ENCODE measurements at places on chromosomes 7 and 10.

DNA sequence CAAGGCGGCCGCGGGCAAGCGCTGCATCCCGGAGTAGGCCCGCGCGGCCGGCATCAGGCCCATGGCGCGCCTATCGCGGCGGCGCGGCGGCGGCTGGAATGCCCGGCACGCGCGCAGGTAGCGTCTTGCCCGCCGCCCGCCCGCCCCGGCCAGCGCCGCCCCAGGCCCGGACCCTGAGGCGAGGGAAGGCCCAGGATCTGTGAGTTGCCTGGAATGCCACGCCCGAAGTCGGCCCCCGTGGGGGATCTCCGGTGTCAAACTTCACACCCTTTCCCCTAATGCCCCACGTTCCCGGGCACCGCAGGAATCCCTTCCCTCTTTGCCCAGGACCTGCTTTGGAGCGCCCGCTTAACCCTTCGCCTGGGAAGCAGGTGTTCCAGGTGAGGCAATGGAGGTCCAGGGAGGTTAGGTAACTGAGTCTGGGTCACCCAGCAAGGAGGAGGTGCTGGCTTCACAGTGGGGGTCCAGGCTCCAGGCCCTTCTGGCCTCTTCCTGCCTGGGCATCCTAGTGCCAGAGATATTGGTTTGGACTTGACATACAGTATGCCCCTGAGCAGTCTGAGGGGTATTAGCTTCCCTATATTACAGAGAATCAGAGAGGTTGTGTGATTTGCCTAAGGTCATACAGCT lies 138.1 kb downstream of the ARHGAP22 start:
- no peaks in the 10 kb centered on the region for H3K36me3 ChIP-seq
- H3K27ac ChIP-seq, result no peak overlapping the region
- DNase-seq, result no peak
- H3K27me3 ChIP-seq, result no peaks in the 10 kb centered on the region
- no peaks in the 10 kb centered on the region for H3K4me1 ChIP-seq

GRCh38 chr10:10778959-10779358 lies 238.7 kb upstream of the CELF2 start:
- H3K27me3 ChIP-seq, result peaks cover 5% of the 10 kb centered on the region
- no peak overlapping the region for H3K4me3 ChIP-seq
- H3K36me3 ChIP-seq, result no peaks in the 10 kb centered on the region

DNA sequence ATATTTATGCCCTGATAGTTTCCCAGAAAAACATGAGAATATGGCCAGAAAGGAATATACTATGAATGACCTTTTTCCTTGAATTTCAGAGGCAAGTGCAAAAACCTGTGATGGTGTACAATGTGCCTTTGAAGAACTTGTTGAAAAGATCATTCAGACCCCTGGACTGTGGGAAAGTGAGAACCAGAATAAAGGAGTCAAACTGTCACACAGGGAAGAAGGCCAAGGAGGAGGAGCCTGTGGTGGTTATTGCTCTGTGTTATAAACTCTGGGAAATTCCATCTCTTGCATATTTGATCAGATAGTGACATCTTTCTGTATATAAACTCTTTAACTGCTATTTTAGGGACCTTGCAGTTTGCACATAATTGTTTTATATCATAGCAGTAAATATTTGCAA lies 33.7 kb downstream of the RAB18 start:
- no peak overlapping the region for H3K27ac ChIP-seq
- H3K36me3 ChIP-seq, result no peaks in the 10 kb centered on the region
- DNase-seq, result no peak
- H3K4me1 ChIP-seq, result no peaks in the 10 kb centered on the region
- H3K27me3 ChIP-seq, result no peaks in the 10 kb centered on the region

- H3K4me3 ChIP-seq, result no peak overlapping the region
- no peaks in the 10 kb centered on the region for H3K4me1 ChIP-seq
- no peaks in the 10 kb centered on the region for H3K27me3 ChIP-seq
- no peak for DNase-seq
These were observed 294.3 kb downstream of the MAGI2 start for GRCh38 chr7:79159040-79159664.

DNA sequence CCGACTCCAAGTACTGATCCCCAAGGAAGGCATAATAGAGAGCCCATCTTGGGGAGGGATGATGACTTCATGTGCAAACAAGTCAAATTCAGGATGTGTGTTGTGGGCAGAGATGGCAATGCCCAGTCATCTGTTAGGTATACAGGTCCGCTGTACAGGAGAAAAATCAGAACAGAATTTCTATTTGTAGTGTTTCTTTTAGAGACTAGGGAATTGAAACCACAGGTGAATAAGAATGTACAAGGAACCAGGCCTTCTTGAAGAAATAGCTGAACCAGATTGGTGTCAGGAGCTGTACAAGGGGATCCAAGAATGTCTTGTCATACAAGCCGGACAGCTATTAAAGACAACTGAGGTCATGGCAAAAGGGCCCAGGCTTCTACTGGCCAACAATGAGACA lies 147.9 kb downstream of the PFKFB3 start:
- no peak overlapping the region for H3K4me3 ChIP-seq
- DNase-seq, result no peak
- no peaks in the 10 kb centered on the region for H3K27me3 ChIP-seq

GRCh38 chr10:31581741-31582323 lies 262.8 kb downstream of the ZEB1 start:
- no peak overlapping the region for H3K27ac ChIP-seq
- no peak for DNase-seq
- H3K4me3 ChIP-seq, result no peak overlapping the region
- no peaks in the 10 kb centered on the region for H3K36me3 ChIP-seq

GRCh38 chr10:89314676-89315075 lies 12.8 kb downstream of the IFIT2 start:
- H3K4me1 ChIP-seq, result no peaks in the 10 kb centered on the region
- H3K27me3 ChIP-seq, result peaks cover 8% of the 10 kb centered on the region
- H3K27ac ChIP-seq, result no peak overlapping the region

- H3K27me3 ChIP-seq, result no peaks in the 10 kb centered on the region
- H3K36me3 ChIP-seq, result no peaks in the 10 kb centered on the region
- H3K4me1 ChIP-seq, result no peaks in the 10 kb centered on the region
- H3K27ac ChIP-seq, result no peak overlapping the region
- no peak for DNase-seq
These were observed 38.2 kb downstream of the PAPOLB start for GRCh38 chr7:4823441-4824119.

DNA sequence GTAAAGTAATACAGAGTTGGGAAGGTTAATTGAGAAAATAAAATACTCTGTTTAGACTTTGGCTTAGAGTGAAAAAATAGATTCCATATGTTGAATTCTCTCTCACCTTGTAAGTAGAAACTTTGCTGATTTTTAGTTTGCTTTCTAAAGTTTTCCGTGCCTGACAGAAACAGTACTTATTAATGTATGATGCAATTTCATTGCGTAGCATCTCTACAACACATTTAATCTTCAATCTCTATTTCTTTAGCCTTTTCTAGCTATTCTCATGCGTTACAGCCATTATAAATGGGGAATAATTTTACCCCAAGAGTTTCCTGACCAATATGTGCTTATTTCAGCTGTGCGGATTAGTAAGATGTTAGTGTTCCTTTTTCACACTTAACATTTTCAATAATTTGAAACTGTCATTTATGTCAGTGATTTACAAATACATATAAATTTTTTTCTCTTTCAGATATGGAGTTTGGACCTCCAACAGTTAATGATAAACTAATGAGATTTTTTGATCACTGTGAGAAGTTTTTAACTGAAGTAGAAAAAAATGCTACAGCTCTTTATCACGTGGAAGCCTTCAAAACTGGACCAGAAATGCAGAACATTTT lies 3.3 kb downstream of the MINPP1 start:
- peaks cover 9% of the 10 kb centered on the region for H3K36me3 ChIP-seq
- H3K4me3 ChIP-seq, result no peak overlapping the region
- no peak overlapping the region for H3K27ac ChIP-seq
- H3K27me3 ChIP-seq, result no peaks in the 10 kb centered on the region
- no peak for DNase-seq

- no peak overlapping the region for H3K27ac ChIP-seq
- H3K36me3 ChIP-seq, result no peaks in the 10 kb centered on the region
- H3K4me3 ChIP-seq, result no peak overlapping the region
- no peaks in the 10 kb centered on the region for H3K4me1 ChIP-seq
- DNase-seq, result no peak
These were observed 466.9 kb downstream of the PHTF2 start for GRCh38 chr7:78265486-78265885.

DNA sequence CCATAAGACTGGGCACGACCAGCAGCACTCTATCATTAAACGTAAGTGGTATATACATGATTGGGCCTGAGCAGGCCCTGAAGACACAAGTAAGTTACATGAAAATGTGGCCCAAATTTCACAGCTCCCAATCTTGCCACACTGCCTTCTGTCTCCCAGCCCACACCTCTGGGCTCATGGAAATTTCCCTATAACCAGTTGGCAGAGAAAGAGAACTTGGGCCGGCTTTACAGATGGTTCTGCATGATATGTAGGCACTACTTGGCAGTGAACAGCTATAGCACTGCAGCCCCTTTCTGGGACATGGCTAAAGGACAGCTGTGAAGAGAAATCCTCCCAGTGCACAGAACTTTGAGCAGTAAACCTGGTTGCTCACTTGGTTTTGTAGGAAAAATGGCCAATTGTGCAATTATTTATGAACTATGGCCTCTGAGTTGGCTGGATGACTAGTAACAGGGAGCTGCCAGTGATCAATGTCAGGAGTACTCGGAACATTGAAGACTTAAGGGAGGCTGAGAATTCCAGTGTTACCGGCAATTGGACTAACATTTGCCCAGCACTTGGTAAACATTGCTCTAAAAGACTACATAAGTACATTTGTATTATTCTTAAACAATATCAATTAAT lies 1006.6 kb upstream of the LRRN3 start:
- no peak overlapping the region for H3K4me3 ChIP-seq
- H3K4me1 ChIP-seq, result no peaks in the 10 kb centered on the region
- no peak for DNase-seq
- no peak overlapping the region for H3K27ac ChIP-seq

DNA sequence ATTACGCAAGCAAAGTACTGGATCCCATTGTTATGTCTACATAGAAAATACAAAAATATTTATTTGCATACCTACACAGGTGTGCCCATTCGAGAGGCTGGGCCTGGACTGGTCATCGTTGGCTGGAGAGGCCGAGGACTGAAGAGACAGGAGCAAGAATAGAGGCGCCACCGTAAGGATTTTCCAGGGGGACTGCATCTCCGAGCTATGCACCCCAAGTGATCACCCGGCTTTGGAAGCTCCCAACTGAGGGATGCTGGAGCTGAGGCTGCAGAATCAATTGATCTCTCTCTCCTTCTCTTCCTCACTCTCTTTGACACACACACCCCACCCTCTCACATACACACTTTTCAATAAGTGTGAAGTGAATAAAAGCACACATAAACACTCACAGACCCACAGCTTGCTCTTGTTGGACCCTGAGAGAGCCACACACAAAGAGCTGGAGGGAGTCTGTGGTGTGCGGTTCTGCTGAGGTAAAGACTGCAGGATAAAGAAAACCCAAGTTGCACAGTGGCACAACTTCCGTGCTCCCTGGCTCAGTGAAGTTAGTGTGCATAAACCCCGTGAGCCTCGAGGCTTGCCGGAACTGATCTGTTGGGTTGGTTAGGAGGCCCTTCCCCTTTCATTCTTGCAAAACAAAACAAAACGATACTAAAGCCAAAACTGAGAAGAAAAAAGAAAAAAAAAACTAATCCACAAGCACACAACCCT lies at the start of gene AOAH:
Gene AOAH (minus strand): TSS at position 544 of the 714 bp plus-strand sequence. CDS start 346 bp downstream, at position 198.
- H3K4me3 ChIP-seq, result peak within 1 kb of the TSS; percentile 97
- peak; percentile 84 for DNase-seq
- no peaks in the 10 kb centered on the region for H3K36me3 ChIP-seq
- no peaks in the 10 kb centered on the region for H3K27me3 ChIP-seq

GRCh38 chr10:125006921-125007426 lies 65.1 kb downstream of the ZRANB1 start:
- no peak overlapping the region for H3K27ac ChIP-seq
- H3K4me3 ChIP-seq, result no peak overlapping the region
- no peaks in the 10 kb centered on the region for H3K4me1 ChIP-seq
- DNase-seq, result no peak
- no peaks in the 10 kb centered on the region for H3K36me3 ChIP-seq
- H3K27me3 ChIP-seq, result peaks cover 28% of the 10 kb centered on the region

GRCh38 chr10:119663866-119664698 lies 12.9 kb downstream of the BAG3 start:
- H3K27ac ChIP-seq, result peak overlapping the region; percentile 87
- H3K4me3 ChIP-seq, result no peak overlapping the region
- H3K4me1 ChIP-seq, result no peaks in the 10 kb centered on the region
- peak; percentile 38 for DNase-seq
- H3K27me3 ChIP-seq, result no peaks in the 10 kb centered on the region
- peaks cover 7% of the 10 kb centered on the region for H3K36me3 ChIP-seq

- H3K4me3 ChIP-seq, result no peak overlapping the region
- DNase-seq, result no peak
- H3K27me3 ChIP-seq, result peaks cover 5% of the 10 kb centered on the region
These were observed 579.0 kb upstream of the DPP6 start for GRCh38 chr7:153473185-153473584.

DNA sequence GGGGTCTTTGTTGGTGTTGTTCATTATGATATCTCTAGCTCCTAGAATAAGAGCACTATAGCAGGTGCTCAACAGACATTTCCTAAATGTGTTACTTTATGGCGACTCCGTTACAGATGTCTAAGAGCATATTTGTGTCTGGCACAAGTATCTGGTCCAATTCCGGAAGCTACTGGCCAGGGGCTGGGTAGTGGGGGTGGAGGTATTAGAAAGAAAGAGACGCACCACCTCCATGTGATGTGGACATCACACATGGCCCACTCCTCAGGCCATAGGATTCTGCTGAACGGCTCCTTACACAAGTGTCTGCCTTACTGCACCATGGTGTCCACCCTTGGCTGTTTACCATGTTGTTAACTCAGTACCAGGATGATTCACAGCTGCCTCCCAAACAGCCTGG lies 296.8 kb upstream of the MKI67 start:
- H3K27ac ChIP-seq, result no peak overlapping the region
- H3K4me1 ChIP-seq, result no peaks in the 10 kb centered on the region
- H3K27me3 ChIP-seq, result no peaks in the 10 kb centered on the region

DNA sequence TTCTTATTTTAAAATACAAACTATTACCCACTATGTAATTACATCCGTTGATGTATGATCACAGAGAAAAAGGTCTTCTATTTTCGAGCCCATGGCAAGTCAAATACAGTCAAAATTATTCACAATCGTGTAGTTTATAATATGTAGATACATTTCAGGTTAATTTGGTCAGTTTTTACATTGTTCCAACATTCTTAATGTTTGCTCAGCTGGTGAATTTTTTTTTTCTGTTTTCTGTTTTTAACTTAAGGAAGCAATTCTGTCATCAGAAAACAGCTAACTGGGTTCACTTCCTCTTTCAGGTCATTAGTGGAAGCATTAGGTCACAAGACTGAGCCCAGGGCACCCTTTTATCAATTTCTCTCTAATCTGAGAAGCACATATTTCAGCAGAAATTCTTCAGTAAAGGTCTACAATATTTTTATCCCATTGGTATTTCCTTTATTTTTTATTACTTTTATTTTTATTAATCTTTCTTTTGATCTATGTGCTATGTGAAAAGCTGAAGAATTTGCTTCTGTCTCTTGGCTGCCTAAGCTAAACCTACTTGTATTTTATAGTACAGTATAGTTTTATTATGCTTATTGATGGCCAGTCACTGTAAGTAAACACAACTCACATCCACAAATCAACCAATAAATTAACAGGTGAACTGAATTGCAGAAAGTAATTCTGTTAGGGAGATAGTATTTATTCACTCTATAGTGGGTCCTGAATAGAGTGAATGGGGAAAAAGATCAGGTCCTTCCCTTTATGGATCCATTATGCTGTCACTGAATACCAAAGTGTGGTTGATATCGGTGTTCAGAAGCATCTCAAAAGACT lies 84.6 kb downstream of the ICA1 start:
- no peaks in the 10 kb centered on the region for H3K36me3 ChIP-seq
- H3K27me3 ChIP-seq, result no peaks in the 10 kb centered on the region
- peak overlapping the region; percentile 75 for H3K27ac ChIP-seq
- H3K4me1 ChIP-seq, result peaks cover 41% of the 10 kb centered on the region
- H3K4me3 ChIP-seq, result no peak overlapping the region
